ENCODE measurements at places on chromosomes 13 and 19. TPM values are rescaled to one million over a fixed set of nuclear protein-coding genes. Genes with fewer than 3 reads are reported as not detected.

The CEACAM3 gene
- total RNA-seq: 1.9 TPM

The GDF15 gene
- total RNA-seq: 8.2 TPM

The ZNF723 gene
- not detected for total RNA-seq

The KIR2DL3 gene
- total RNA-seq: not detected

The SIGLECL1 gene
- total RNA-seq: not detected

The ZNF784 gene
- total RNA-seq: 9.3 TPM

The IGFLR1 gene
- 2.6 TPM for total RNA-seq

The IFNL1 gene
- not detected for total RNA-seq

The ZNF345 gene
- 34.3 TPM for total RNA-seq

The FBN3 gene
- total RNA-seq: 9.1 TPM

The KPNA3 gene
- 66.4 TPM for total RNA-seq

The MBD3L3 gene
- total RNA-seq: not detected

The ZNF534 gene
- 0.66 TPM for total RNA-seq

The PRR36 gene
- 4.7 TPM for total RNA-seq

The NANOS3 gene
- total RNA-seq: 1.0 TPM

The LHB gene
- total RNA-seq: not detected

The NLRP11 gene
- not detected for total RNA-seq

The NLRP7 gene
- not detected for total RNA-seq

The HIF3A gene
- total RNA-seq: 73.6 TPM

The LIN37 gene
- total RNA-seq: 11.6 TPM

The LILRB3 gene
- 9.2 TPM for total RNA-seq

The MPND gene
- total RNA-seq: 11.1 TPM

The RGS9BP gene
- 7.4 TPM for total RNA-seq

The PCDH17 gene
- total RNA-seq: 25.2 TPM

The NKG7 gene
- total RNA-seq: 1.1 TPM

The ERFL gene
- not detected for total RNA-seq

The ZNF682 gene
- 10.9 TPM for total RNA-seq

The ZNF208 gene
- 34.3 TPM for total RNA-seq

The SWSAP1 gene
- total RNA-seq: 1.5 TPM

The MIPEP gene
- total RNA-seq: 19.4 TPM

The KDELR1 gene
- total RNA-seq: 72.3 TPM

The SLC25A41 gene
- total RNA-seq: not detected

The TMEM190 gene
- not detected for total RNA-seq

The DAND5 gene
- total RNA-seq: 5.2 TPM

The KLK12 gene
- total RNA-seq: not detected

The OR10H2 gene
- total RNA-seq: not detected

The PEAK3 gene
- 0.44 TPM for total RNA-seq

The ZNF563 gene
- 10.9 TPM for total RNA-seq

The CYP4F3 gene
- 0.71 TPM for total RNA-seq

The GJA3 gene
- total RNA-seq: 28.9 TPM

The SIGLEC12 gene
- total RNA-seq: not detected

The SLC8A2 gene
- 16.1 TPM for total RNA-seq

The OR7D2 gene
- total RNA-seq: not detected
